Activated CD4-positive, alpha-beta T cell treated with anti-CD3 and anti-CD28 coated beads for 24 hours (primary cell): ENCODE measurements at places on chromosomes 5 and 9.
A peak's percentile ranks its signal among the peaks of the same experiment; 100 is the strongest.

GRCh38 chr9:5364294-5365024, 24.8 kb upstream of the RLN1 start:
- no peak for DNase-seq

DNA sequence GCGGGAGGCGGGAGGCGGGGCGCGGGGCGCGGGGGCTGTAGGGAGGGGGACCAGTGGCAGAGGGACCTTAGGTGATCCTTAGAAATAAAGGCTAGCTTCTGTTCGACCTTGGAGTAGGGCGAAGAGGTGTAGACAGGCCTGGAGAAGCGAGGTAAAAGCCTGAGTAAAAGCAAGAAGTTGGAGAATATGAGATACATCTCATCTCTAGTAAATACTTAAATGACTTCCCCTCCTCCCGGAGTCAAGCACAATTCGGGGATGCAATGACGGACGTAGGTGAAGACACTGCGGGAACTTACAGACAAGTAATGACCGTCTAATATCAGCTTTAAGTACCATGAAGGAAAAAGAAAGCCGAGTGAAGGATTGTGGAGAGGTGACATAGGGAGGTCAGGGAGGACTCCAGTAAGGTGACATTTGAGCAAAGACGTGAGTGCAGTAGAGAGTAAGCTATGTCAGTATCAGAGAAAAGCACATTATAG, 466 bp downstream of the SMC2 start:
- peak; percentile 4 for DNase-seq

- DNase-seq = no peak
Observed at GRCh38 chr9:129267141-129267540, 89.1 kb upstream of the IER5L start.

DNA sequence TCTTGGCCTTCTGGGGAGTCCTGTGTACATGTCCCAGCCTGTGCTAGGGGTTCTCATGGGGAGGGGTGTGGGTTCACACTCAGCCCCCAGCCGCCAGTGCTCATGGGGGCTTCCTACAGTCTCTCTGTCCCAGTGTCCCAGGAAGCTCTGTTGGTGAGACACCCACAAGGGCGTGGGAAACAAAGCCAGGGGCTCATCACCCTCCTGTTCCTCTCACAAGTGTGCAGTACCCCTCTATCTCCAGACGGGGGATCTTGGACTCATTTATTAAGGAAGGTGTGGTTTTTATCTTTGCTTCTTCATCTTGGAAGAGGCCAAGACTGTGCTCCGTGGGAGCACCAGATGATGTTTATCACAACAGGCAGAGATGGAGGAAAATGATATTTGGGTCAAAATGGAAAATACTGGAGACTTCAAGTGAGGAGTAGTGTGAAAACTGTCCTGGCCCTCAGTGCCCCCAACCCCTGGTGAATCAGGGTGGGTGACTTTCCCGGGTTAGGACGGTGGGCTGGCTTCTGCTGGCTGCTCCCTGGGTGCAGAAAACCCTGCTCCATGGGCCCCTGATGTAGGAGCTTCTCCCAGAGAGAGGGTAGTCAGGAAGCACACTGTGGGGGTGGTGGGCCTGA, 15.2 kb downstream of the TMEM171 start:
- no peak for DNase-seq

GRCh38 chr5:96381526-96381925, 51.5 kb downstream of the PCSK1 start:
- DNase-seq = no peak

DNA sequence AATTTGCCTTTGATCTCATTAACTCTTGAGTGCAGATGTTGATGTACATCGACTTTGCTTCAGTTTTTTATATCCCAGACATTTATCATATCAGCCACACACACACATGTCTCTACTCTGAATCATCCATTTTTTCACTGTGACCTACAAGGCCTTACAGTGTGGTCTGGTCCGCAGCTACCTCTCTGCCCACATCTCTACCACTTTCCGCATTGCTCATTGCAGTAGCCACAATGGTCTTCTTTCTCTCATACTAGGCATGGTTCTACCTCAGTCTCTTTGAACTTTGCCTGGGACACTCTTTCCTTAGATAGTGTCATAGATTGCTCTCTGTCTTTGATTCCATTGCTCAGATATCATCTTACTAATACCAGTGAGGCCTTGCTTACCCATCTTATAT, 87.9 kb upstream of the FSD1L start:
- DNase-seq = no peak

DNA sequence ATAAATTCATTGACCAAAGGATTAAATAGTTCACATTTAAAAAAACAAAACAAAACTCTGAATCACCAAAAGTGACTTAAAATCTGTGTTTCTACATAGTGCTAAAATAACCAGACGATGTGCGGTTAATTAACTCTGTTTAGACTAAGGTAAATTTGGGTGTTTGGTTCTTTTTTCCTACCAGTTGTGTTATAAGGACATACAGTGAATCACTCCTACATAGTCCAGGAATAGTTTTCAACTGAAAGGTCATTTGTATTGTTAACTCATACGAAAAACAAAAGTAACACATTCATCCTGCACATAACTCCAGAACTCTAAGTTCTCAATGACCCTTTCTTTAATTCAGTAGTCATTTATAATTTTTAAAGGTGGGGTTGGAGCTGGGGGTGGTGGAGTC, 203.7 kb downstream of the GLIS3 start:
- DNase-seq = no peak

DNA sequence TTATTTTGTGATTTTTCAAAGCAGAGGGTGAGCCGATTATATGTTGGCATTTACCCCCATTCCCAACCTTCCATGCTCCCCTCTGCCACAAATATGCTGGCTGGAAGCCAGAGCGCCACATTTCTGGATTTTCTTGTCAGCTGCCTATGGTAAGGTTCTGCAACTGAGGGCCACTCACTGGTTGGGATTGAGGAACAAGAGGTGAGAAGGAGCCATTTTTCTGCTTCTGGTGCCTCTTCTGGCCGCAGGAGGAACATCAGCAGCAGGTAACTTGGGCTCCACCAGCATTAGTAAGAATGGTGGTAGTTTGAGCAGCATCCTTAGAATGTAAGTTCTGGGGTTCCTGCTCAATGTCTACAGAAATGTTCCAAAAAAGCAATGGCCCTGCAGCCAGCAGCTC, 159.5 kb upstream of the MAST4 start:
- no peak for DNase-seq

DNA sequence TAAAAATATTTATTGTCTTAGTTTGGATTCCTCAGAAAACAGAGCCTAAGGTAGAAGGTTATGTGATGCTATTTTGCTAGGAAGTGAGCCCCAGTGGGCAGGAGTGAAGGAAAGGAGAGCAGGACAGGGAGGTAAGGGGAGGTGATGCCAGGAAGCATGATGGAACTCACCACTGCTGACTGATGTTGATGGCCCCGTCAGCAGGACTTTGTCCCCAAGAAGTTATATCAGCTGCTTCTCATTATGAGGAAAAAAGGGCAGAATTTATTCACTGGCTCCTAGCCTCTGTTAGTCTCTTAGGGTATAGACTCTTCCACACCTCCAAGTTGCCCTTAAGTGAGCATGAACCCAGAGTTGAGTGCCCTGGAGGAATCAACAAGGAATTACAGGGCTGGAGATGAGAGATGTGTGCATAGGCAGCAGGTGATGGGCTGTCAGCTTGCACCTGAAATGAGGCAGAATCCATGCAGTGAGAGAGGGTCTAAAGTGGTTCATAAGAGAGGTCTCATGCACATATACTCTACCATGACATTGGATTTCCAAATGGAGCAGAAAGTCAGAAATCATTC, 120.6 kb upstream of the NIPBL start:
- no peak for DNase-seq

DNA sequence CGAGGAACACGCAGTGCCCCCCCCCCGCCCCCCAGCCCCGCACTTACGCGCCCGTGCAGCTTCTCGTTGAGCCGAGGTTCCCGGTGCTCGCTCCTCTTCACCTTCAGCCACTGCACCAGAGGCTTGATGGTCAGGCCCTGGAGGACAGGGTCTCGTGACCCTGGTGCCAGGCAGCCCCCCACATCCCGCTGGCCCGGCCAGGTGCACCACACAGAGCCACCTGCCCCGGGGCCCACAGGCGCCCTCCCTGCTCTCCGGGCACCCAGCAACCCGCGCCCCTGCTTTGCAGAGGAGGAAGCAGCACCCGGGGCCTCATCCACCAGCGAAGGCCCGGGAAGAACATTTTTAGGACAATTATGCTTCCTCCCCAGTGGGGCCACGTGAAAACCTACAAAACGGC, 39.0 kb downstream of the EXOC3 start:
- no peak for DNase-seq

DNA sequence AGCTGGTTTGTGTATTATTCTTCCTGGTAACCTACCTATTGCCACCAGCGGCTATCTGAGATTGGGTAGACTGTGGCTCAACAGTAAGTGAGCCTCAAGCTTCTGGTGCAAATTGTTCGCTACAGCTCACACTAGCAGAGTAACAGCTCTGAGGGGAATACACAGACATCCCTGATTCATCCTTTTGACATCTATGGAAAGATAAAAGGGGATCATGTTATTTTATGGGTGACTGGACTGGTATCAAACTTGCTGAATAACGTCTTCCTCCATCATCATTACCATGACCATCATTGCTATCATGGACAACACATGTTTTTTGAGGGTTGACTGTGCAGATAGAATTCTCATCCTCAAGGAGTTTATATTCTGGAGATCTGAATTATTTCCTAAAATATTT, 129.6 kb downstream of the PIK3R1 start:
- no peak for DNase-seq

GRCh38 chr5:143308731-143309130, 94.8 kb downstream of the NR3C1 start:
- no peak for DNase-seq

- no peak for DNase-seq
Observed at GRCh38 chr5:64509828-64510227, 4.0 kb downstream of the RGS7BP start.

DNA sequence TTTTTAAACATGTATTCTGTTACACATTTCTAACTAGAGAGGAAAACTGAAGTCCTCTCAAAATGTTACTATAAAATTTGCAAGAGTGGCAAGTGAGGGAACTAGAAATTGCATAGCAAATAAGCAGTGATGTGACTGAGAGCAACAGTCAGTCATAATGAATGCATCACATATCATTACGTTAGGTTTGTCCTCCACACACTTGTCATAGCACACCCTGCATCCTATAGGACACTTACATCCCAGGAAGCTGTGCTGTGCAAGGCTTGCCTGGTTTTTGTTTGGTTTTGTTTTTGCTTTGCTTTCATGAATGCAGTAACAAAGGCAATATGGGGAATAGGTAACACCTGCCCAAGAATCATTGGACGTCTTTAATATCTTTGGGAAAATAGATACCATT, 10.8 kb downstream of the NFIB start:
- DNase-seq = no peak

DNA sequence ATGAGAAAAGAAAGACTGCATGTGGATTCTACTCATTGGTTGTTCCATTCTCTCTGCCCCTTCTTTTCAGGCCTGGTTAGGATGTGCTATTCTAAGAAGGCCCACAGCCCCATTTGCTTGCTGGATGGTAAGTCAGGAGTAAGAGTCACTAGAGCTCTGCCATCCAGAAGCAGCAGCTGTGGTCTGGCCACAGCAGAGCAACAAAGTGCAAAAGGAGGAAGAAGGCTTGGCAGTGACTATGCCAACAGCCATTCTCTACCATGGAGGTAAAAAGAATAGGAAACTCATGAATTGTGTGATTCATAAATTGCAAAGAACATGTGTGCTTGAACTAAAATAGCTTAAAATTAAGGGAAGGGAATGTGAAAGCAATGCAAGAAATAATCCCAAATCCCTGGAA, 20.9 kb downstream of the KLHL3 start:
- DNase-seq = no peak

DNA sequence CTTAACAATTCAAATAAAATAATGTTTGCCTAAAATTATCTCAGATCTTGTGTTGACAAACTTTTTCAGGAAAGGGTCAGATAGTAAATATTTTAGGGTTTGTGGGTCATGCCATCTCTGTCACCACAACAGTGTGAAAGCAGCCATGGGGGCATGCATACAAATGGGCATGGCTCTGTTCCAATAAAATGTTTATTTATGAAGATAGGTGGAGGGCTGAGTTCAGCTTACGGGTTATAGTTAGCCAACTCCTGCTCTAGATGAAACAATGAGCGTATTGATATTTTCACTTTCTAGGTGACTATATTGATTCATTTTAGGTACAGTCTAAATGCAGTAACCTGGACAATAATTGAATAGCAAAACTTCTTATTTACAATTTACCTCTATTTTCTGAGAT, 533.8 kb upstream of the CLINT1 start:
- no peak for DNase-seq

DNA sequence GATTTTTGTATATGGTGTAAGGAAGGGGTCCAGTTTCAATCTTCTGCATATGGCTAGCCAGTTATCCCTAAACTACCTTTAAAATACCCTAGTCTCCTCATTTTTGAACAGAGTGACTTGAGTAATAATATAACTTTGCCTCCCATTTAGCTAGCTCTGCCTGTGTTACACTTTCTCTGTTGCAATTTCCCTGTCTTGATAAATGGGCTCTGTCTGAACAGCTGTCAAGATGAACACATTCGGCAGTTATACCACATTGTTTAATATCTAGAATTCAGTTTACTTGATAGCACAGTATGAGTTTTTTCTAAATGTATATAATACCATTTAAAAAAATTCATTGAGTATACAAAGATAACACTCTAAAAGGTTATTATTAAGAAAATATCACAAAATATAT, 562.9 kb upstream of the FTMT start:
- DNase-seq = no peak

DNA sequence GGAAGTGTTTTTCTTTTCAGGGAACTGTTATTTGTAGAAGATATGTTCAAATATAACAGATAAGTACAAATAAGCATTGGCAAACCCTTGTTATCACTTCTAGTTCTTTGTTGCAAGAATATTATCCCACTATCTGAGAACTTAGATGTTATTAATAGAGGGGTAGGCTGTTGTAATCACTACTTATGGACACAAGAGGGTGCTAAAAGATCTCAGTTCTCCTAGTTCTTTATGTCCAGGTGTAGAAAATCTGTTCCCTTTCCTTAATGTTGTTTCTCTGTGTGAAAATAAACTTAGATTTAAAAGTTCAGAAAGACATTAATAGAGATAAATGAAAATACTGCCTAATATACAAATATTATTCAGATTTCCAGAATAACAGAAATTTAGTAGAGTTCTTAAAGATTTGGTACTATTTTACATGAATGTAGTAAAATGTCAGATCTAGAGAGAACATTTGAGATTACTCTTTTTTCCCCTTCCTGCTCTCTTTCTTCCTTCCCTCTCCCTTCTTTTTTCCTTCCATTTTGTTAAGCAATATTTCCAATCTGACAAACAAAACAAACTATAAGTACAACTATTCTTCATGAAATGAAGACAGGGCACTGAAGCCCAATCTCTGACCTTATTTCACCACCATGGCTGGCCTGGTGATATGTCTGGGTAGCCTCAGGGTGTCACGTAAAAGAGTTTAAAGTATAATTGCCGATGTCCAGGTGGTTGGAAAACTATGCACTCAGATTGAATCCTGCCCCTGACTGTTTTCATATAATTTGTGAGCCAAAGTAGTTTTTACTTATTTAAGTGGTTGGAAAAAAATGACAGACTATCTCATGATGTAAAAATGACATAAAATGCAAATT, 43.6 kb upstream of the C5orf46 start:
- DNase-seq = no peak

- DNase-seq = no peak
Observed at GRCh38 chr9:37406603-37407401, 15.7 kb upstream of the GRHPR start.

GRCh38 chr5:171897231-171897630, 109.2 kb downstream of the FBXW11 start:
- DNase-seq = no peak
